ENCODE measurements at places on chromosomes 1 and 21.

GRCh38 chr1:172616636-172617035 is 42.3 kb upstream of the FASLG start:
- DNase-seq = no peak

GRCh38 chr1:54361342-54361741 is 44.9 kb downstream of the SSBP3 start:
- DNase-seq = no peak

DNA sequence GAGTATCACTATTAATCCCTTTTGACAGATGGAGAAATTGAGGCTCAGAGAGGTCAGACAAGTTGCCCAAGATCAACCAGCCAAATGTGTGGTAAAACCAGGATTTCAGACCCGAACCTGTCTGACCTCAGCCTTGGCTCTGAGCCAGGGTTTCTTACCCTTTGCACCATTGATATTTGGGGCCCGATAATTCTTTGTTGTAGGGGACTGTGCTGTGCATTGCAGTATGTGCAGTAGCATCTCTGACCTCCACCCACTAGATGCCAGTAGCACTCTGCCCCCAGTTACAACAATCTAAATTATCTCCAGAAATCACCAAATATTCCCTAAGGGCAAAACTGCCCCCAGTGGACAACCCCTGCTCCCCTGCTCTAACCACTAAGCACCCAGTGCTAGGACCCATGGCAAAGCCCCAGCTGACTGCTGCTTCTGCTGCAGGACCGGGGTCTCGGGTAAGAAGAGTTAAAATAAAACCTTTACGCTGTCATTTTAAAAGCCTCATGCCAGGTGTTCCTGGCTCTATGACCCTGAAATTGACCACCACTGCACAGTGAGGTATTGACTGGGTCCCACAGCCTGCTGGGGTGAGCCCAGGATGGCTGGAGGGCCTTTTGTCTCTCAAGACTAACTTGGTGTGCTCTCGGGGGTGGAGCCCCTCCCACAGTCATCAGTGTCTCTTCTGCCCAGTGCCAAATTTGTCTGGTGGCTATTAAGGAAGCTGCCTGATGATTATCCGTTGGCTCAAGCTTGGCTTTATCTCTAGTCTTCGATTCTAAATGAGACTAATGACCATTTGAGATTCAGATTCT is 5.6 kb upstream of the MAN1C1 start:
- DNase-seq = no peak

- DNase-seq = no peak
Observed at GRCh38 chr1:85582687-85583591, 2.4 kb downstream of the CCN1 start.

GRCh38 chr1:245045087-245045881 is 109.5 kb upstream of the KIF26B start:
- no peak for DNase-seq

DNA sequence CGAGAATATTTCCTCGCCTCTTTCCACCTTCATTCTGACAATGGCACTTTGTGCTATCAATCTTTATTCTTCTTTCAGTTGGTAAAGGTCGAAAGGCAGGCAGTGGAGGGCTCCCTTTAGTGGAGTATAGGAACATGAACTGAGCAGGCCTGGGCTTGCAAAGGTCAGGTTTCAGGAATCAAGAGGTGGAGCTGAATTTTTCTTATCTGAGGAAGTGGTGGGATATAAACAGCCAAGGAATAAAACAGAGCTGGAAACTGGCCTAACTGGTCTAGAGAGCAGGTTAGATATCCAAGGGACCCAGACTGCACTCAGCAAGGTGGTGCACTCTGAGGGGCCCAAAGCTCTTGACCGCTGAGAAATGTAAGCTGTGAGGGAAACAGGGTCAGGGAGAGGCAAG is 99.1 kb downstream of the PLA2G4A start:
- no peak for DNase-seq

DNA sequence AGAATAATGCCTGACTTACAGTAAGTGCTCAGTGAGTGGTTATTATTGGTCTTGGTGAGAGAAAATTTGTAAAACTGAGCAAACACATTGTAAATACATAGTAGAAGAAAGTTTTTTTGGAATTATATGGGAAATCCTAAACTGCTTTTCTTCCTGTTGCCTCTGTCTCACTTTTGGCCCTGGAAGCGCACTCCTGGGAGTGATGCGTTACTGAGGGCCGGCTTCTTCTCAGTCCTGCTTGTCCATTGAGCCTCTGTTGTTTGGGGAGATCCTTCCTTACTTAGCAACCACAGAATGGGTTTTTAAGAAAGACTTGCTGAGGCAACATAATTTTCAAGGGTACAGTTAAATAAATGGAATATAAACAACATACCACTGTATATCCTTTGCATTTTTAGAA is 166.0 kb downstream of the EDEM3 start:
- DNase-seq = no peak

GRCh38 chr1:23369335-23370013 is at the start of gene ZNF436:
ZNF436 (minus strand) TSS chr1:23369836; CDS start chr1:23368005, 1,831 bp downstream.
- no peak for DNase-seq

- DNase-seq = no peak
Observed at GRCh38 chr1:104463126-104463697, 713.5 kb downstream of the AMY1C start.

GRCh38 chr1:203593723-203594122 is 32.9 kb upstream of the ATP2B4 start:
- DNase-seq = no peak

GRCh38 chr1:45864167-45865106 is 61.0 kb downstream of the MAST2 start:
- DNase-seq = no peak

GRCh38 chr1:106523497-106523896 is 533.0 kb upstream of the PRMT6 start:
- no peak for DNase-seq

- DNase-seq = no peak
Observed at GRCh38 chr1:17308593-17308992, 596 bp downstream of the PADI4 start.

DNA sequence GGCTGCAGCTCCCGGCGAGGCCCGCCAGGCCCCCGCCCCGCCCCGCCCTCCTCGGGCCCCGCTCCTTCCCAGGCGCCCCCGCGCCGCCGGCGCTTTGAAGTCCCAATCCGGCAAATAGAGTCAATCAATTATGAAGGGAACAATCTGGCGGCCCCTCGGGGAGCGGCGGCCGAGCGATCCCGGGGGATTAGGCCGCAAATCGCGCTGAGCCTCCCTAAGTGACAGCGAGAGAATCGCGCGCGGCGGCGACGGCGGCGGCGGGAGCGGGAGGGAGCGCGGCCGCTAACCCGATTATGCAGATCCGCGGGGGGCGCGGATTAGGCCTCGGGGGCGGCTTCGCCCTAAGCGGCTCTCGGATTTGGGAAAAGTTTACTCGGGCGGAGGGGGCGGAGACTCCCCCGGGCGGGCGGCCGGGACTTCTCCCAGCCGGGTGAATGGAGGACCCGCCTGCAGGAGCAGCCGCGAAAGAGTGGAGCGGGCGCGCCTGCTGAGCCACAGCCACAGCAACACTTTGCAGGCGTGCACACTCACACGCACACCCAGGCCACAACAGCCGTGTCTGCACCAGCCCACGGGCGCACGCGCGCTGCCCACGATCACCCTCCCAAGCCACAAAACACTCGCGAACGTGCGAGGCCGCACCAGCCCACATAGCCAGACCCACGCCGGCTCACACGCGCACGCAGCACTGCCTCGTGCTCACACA is 23.0 kb upstream of the DMBX1 start:
- no peak for DNase-seq

- no peak for DNase-seq
Observed at GRCh38 chr1:117632269-117633067, 26.6 kb downstream of the TENT5C start.

DNA sequence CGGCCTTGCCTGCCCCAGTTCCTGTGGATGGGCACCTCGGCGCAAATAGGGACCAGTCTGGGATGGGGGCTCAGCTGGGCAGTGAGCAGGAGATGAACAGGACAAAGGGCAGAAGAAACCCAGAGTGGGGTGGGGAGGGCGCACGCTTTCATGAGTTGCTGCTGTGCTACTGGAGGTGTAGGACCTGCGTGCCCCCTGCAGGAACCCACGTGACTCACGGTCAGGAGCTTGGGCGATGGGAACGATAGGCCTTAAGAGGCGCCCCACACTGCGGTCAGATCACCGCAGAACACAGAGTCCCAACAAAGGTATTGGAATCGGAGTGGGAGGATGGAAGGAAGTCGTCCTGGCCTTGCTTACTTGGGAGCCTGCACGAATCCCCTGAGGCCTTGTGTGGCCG is 17.2 kb downstream of the PRDM15 start:
- DNase-seq = no peak

DNA sequence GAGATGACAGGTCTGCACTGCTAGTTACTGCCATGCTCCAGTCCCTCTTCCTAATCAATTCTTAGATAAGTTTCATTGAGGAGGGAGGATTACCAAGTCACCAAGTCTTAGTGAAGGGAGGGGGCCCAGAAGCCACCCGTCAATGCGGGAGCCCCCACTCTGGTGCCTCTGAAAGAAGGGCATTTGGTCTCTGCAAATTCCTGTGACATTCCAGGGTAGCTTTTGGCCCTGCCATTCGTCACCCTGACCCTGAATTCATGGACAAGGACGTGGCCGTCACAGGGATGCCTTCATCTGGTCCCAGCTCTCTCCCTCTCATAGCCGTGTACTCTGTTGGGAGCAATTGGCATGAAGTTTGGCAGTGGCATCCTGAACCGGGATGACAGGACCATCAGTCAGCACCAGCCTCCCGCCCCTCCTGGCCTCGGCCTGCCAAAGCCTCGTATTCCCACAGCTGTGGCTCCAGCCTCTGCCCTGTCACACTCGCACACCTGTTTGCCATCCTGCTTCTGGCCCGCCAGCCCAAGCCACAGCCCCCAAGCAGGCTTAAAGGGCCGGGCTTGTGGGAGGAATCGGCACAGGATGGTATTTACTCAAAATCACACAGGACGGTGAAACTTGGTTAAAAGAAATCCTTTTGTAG is 150.7 kb downstream of the CLIC6 start:
- no peak for DNase-seq

DNA sequence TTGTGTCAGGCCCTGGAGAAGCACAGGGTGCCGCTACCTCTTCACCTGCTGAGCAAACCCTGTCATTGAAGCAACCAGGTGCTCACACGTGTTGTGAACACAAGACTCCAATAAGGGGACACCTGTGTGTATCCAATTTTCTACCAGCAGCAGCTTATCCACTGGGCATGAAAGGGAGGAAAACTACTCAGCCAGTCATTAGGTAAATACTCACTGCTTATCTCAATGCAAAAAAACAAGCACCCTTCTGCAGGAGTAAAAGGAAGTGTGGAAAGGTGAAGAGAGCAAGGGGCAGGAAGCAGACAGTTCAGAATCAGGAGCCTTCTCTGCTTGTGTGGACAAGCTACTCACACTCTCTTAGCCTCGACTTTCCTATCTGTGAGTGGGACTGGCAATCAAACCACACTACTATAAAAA is 148.9 kb downstream of the ETS2 start:
- no peak for DNase-seq

DNA sequence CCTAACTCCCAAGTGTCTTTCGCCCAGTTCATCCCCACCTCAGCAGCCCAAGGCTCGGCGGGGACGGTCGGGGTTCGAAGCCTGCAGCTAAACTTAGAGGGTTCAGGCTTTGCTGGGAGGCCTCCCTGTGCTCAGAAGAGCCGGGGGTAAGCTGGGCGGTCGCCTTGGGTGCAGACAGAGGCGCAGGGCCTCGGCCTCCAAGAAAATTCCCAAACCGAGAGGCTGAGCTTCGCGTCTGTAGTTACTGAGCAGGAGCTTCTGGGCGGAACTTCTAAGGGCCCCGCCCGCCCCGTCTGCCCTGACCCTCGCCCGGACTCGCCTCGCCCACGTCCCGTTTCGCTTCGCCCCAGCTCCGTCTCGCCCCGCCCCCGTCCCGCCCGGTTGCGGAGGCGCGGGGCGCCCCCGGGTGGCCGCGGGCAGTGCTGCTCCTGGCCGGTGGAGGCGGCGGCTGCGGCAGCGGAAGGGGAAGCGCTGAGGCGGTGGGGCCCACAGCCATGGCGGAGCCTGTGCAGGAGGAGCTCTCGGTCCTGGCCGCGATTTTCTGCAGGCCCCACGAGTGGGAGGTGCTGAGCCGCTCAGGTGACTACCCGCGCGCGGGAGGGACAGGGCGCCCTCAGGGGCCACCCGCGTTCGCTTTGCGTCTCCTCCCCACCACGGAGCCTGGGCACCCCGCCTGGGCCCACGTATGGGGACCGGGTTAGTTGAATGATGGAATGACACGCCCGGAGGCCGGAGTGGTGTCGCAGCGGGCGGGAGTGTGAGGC is at the start of gene RWDD3:
Gene RWDD3 (plus strand): TSS at position 474 of the 764 bp plus-strand sequence. CDS start 21 bp downstream, at position 495.
- DNase-seq = no peak

DNA sequence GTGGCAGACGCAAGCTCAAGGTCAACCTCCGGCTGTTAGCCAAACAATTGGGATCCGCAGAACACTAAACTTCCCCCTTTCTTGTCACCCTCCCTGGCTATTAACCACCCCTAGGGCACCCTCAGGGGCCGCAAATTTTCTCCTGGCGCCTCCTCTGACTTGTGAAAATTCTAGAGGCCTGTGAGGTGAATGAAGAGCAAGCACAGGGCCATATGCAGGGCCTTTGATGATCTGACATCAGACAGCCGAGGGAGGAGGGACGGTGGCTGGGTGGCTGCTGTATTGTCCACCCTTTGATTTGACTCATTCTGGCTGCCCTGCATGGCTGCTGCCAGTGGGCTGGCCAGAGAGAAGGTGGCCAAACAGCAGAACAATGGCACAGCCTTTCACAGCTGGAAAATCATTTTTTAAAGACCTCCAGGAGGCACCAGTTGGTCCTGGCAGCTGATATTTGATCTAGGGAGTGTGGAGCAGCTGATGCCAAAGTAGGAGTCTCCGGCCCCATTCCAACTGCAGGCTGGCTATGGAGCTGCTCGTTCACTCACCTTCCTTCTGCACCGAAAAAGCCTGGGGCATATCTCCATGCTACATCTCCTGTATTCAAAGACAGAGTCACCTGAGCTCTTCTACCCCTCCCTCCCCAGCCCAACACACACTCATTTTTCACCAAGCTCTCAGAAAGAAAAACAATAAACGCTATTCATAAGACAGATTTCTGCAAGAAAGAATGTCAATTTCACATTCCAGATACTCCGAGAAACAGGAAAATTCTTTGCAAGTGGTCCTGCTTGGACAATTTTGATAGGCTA is 44.9 kb upstream of the BARHL2 start:
- no peak for DNase-seq

- DNase-seq = no peak
Observed at GRCh38 chr1:210259561-210259960, 27.0 kb downstream of the SERTAD4 start.

GRCh38 chr1:84286071-84286470 is 15.4 kb upstream of the SAMD13 start:
- no peak for DNase-seq
